ENCODE measurements at places on chromosomes 16 and 17.

DNA sequence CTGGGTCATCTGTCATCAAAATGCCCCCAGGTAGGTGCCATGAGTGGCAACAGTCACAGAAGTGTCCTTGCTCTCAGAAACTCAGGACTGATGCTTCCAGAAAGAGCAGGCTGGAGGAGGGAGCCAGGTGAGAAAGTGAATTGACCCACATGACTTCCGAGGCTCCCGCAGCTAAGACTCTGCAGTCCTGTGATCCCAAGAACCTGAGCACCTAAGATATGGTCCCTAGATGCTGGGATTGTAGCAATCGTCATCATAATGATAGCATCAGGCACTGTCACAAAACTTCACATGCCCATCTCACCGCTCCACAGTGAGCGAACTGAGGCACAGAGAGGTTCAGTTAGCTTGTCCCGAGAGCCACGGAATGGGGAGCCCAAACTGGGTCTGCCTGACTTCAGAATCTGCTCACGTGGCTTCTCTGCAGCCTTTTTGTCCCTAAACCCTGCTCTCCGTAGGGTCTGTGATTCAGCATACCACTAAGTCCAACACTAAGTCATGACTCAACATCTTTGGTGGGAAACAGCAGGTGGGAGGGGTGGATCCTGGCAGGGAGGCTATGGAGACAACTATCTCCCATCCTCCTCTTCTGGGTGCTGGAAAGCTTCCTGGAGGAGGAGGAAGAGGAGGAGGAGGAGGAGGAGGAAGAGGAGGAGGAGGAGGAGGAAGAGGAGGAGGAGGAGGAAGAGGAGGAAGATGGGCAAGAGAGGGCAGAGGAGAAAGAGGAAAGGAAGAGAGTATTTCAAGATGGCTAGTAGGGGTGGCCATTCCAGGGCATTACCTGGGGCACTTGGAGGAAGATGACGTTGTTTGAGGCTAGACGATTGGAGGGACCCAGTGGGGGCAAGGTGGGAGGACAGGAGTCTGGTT lies 55.5 kb upstream of the DLX4 start:
- no peak for DNase-seq

GRCh38 chr17:34386343-34386696 lies 23.3 kb upstream of the CCL1 start:
- no peak for DNase-seq

DNA sequence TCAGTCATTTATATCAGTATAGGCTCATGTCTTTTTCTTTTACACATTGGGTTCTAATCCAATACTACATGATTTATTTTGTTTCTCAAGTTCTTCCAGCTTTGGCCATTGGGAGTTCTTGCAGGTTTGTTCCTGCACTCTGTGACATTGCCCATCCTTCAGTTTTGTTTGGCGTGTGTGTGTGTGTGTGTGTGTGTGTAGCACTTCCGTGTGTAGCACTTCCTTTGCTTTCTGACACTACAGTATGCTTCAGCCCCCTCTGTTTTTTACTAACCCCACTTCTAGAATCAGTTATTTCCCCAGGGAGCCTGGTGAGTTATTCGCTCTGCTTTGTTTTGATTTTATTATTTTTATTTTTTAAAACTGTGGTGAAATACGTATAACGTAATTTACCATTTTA lies 75.6 kb upstream of the LGALS9 start:
- no peak for DNase-seq

GRCh38 chr16:75495076-75495674 lies at the start of gene CHST6:
CHST6 (minus strand) TSS chr16:75495441; CDS start chr16:75479828, 15,613 bp downstream.
- DNase-seq, result no peak

DNA sequence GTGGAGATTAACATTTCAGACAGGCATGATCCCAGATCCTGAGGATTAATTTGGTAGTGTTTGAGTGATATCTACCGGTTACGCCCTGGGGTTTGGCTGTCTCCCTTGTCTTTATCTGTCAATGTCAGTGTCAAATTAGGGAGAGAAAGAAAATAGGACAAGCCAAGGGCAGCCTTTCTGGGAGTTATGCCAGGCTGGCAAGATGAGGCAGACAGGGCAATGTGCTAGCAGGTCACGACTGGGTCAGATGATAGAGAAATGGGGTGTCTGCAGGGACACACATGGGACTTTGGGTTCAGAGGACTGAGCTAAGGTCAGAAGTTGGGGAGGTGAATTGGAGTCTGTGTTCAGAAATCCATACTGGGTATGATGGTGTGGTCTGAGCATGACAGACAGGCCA lies 27.4 kb upstream of the LYRM9 start:
- no peak for DNase-seq

DNA sequence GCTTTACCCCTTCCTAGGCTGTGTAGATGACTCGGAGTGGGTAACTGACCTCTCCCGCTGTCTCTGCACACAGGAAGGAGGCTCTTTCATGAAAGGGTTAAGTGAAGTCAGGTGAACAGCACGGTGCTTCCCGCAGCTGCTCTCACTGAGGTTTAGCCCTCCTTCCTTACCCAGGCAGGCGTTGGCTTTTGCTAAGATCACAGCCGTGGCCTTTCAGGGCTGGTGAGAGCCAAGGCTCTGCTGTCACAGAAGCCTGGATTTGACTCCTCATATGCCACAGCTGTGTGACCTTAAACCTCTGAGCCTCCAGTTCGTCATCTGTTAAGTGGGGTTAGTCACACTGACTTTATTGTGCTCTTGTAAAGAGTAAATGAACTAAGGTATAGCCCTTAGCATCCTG lies 90.9 kb upstream of the PLCG2 start:
- peak; percentile 19 for DNase-seq

- no peak for DNase-seq
Observed at GRCh38 chr17:6483507-6483906, 39.3 kb downstream of the PIMREG start.

GRCh38 chr17:43416998-43417890 lies 18.5 kb downstream of the ARL4D start:
- no peak for DNase-seq

- no peak for DNase-seq
Observed at GRCh38 chr17:5210614-5211252, 19.1 kb upstream of the ZNF594 start.

GRCh38 chr16:73747328-73747727 lies 549.3 kb upstream of the PSMD7 start:
- no peak for DNase-seq

- no peak for DNase-seq
Observed at GRCh38 chr16:57166451-57166850, 19.4 kb downstream of the PSME3IP1 start.

DNA sequence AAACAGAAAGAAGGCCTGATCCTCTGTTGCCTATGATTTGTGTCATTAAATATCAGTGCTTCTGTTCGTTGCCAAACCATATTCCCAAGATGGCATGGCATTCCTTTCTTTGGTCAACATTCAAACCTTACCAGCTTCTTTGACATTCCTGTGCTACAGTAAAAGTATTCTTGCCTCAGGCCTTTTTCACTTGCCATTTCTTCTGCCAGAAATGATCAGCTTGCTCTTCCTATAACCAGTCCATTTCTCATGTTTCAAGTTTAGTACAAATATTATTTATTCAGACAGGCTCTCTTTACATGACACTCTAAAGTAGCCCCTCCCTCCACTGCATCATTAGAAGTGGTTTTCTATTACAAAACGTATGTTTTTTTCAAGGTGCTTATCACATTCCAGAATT lies 278.3 kb downstream of the KCNJ2 start:
- DNase-seq, result no peak

- no peak for DNase-seq
Observed at GRCh38 chr16:49528866-49529288, 155.3 kb downstream of the C16orf78 start.

DNA sequence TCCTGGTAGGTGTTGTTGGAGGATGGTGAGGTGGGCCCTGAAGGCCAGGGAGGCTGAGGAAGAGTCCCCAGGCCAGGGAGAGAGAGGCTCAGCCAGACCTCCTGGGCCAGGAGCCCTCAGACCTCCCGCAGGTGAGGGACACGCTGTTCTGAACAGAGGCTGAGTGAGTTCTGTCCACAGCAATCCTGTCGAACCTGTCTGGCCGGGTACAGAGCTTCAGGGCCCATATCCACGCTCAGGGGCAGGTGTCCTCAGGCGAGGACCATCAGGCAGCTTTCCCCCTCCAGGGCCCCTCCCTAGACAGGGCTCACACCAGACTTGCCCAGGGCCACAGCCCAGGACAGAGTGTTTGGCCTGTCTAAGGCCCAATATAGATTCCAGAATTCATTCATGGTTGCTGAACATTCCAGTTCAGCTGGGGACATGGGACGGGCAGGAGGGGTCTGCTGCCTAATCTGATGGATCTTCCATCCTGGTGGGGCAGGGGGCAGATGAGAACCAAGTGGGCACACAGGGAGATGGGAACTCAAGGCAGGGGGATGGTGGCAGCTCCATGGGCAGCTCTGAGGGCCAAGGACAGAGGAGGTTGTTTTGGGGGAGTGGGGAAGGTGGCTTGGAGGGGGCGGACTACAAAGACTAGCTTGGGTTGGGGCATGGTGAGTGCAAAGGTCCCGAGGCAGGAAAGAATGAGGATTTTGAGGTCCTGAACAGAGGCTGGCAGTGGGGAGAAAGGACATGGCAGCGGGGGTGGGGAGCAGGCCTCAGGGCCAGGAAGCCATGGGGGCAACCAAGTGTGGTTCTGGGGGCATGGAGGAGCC lies 23.4 kb upstream of the MPRIP start:
- no peak for DNase-seq

- DNase-seq, result no peak
Observed at GRCh38 chr16:84761448-84762368, 58.1 kb upstream of the CRISPLD2 start.

DNA sequence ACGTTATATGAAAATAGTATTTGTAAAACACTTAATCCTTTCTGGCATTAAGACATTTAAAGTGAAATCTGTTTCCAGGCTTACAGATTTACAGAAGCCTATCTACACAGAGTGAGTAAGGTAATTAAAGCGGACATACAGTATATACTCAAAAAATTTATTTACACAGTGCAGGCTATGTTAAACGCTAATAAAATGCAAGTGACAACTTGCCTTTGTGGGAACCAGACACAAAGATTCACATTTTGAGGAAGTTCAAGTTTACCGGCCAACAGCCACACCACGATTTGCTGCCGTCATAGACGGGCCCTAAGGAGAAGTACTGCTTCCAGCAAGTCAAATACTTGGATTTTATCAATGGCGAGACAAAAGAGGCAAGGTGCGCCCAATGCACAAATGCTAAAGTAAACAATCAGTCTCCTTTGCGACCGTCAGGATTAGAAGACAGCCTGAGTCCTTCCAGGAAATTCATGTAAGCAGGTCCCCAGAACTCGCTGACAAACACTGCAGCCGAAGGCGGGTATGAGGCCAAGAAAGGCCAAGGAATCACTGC lies 801 bp downstream of the VPS35 start:
- no peak for DNase-seq

GRCh38 chr16:62190426-62190825 lies 154.2 kb upstream of the CDH8 start:
- DNase-seq, result no peak

- no peak for DNase-seq
Observed at GRCh38 chr16:13351181-13351580, 449.8 kb downstream of the SHISA9 start.

DNA sequence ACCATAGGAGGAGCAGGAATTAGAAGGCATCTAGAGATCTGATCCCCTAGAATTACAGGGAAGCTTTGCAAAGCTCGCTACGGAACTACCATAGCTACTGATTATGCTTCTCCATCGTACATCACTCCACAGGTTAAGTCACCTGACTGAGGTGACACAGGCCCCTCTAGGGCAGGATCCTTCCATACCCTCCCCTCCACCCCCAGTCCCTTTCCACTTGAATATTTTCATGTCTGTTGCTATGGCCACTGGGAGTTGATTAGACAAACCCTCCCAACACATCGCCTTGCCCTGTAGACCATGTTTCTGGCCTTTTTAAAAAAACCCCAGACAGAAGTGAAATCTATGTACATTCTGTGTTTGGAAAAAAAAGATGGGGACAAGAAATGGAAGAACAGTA lies 287.1 kb downstream of the SOX9 start:
- no peak for DNase-seq

DNA sequence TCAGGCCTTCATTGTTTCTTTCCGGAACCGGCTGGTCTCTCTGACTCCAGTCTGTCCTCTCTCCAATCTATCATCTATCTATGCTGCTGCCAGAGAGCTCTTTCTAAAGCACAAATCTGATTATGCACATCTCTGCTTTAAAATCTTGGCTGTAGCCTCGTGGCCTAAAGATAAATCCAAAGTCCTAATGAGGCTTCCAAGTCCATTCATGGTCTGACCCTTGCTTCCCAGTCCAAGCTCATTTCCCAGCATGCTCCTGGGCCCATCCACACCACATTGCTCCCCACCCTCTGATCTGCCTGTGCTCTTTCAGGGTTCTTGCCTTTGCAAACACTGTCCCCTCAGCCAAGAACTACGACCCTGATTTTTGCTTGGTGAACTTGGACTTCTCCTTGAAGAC lies 21.5 kb upstream of the PHB1 start:
- no peak for DNase-seq

DNA sequence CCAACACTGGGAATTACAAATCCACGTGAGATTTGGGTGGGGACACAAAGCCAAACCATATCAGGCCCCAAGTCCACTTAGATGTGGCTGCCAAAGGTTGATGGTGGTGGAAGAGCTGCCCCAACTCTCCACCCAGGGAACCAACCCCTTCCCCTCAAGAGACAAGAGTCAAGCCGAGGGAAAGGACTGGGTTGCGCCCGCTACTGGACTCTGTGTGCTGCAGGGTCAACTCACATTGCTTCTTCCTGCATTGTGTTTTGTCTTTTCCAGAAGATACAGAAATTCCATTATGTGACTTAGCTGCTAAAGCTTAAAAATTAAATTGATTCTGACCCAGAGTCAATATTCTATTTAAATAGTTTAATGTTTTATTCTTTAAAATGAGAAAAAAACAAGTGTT lies 58.5 kb downstream of the ADAMTS18 start:
- no peak for DNase-seq

DNA sequence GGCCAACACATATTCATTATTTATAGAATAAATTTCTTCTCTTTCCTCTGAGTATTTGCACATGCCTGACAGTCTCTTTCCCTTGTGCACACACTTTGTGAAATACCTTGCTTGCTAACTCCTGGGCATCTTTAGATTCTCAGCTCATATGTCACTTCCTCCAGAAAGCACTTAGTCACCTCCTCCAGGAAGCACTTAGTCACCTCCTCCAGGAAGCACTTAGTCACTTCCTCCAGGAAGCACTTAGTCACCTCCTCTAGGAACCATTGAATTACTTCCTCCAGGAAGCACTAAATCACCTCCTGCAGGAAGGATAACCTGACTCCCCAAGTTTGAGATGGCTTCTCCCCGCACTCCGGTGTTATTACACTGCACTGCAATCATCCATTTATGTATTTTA lies 462.5 kb upstream of the EEF2KMT start:
- DNase-seq, result no peak

GRCh38 chr17:19905502-19905901 lies 37.8 kb upstream of the ULK2 start:
- no peak for DNase-seq

DNA sequence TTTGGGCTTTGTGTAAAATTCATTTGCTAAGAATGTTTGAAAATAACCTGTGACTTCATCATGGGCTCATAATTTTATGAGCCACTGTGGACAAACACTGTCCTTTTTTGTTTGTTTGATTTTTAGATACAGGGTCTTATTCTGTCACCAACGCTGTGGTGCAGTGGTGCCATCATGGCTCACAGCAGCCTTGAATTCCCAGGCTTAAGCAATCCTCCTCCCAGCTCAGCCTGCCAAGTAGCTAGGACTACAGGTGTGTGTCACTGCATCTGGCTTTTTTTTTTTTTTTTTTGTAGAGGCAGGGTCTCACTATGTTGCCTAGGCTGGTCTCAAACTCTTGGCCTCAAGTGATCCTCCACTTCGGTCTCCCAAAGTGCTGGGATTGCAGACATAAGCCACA lies 8.3 kb downstream of the TEX2 start:
- DNase-seq, result no peak

Data from activated T-helper 1 cell treated with anti-CD3 and anti-CD28 coated beads, Interleukin-12 subunit alpha, Interleukin-12 subunit beta, Interleukin-2, Interleukin-4 antibody, amounts not matched to agents 30 ng/mL and 10 ng/mL and 1 ng/mL, durations not matched to agents 14 hours and 24 hours and 36 hours (primary cell).